ENCODE measurements at places on chromosomes 3 and 15.

- DNase-seq: no peak
These were observed 30.3 kb downstream of the CDC25A start for GRCh38 chr3:48157950-48158376.

GRCh38 chr3:122688996-122689395 lies 8.4 kb downstream of the PARP14 start:
- DNase-seq: no peak

DNA sequence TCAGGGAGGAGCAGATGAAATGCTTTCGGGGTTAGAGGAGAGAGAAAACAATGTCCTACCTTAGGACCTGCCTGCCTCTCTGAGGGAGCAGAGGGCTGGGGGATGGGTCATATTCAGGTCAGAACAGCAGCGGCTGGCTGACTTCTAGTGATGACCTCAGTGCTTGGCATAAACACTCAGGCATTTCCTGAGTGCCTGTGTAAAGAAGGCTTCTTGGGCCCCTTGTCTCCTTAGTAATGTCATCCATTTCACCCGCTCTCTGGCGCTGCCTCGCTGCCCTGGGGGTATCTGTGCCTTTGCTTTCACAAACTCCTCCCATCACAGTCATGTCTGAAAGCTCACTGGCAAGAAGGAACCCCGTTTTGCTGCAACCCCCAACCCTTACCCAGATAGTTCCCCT lies 82.9 kb upstream of the GSK3B start:
- DNase-seq: no peak

DNA sequence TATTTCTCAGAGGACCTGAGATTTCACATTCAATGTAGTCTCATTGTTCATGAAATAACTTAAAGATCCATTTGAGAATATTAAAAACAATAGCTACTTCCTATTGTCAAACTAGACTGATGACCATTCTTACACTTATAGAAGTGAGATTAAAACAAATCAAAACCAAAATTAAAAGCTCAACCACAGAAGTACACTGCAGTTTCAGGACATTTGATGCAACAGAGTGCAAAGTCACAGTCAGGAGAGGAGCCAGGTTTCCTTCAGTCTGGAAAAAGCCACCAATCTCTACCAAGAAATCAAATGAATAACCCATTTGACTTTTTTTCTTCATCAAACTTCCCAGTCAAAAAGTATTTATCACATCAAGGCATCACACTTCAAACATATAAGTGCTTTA lies 5.5 kb downstream of the CCPG1 start:
- no peak for DNase-seq

DNA sequence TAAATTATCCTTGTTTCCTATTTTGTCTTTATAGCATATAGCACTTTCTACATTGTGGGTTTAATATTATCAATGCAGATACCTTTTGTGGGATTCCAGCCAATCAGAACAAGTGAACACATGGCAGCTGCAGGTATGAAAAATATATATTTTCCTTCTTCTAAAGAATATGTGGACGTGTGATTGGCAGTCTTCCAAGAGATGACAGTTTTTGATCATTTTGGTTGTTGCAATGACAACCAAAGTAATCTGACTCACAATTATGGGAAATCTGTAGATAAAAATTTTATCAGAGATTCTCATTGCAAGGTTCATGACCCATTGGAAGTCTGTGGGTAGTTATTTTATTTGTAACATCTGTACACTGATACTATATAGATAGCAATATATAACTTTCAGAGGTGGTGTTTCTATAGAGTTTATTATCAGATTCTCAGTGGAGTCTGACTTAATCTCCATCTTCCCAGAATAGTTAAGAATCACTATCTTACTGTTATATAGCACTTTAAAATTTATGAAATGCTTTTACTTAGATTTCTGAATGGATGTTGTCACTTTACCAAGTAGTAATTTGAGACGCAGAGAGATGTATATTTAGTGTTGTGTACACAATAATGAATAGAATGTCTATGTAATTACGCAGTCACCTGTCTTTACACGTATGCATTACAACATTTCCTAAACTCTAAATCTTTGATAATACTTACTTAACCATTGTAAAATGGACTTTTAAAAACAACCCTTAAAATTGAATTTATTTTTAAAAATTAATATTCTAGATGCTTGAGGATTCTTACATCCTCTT lies 82.5 kb downstream of the STT3B start:
- peak; percentile 6 for DNase-seq

DNA sequence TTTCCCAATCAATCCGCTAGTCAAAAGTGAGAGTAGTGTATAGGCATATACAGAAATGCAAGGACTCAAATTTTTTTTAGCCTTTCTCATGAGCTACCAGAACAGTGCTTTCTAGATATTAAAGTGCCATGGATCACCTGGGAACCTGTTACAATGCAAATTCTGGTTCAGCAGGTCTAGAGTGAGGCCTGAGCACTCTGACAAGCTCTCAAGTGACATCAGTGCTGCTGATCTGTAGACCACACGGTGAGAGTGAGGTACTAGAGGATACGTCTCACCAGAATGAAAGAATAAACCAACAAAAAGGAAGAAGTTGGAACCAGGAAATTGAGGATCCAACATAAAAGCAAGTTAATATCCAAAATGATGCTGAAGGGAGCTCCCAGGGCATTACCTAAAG lies 16.0 kb upstream of the PLA2G4D start:
- no peak for DNase-seq

DNA sequence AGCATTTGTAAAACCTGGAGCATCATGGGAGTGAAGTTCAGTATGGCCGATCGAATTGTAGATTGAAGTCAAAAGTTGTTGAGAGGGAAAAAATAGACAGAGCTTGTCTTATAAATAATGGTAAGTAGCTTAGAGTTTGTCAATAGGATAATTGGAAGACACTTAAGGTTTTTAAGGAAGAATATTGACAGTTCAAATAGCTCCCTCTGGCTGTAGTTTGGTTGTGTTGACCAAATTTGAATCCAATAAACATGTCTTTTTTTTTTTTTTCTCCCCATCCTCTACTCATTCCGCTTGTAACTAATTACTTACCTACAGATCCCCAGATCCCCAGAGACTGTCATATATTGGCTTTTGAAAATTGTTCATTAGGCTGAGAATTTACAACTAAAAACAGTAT lies 677.0 kb downstream of the AGBL1 start:
- no peak for DNase-seq

DNA sequence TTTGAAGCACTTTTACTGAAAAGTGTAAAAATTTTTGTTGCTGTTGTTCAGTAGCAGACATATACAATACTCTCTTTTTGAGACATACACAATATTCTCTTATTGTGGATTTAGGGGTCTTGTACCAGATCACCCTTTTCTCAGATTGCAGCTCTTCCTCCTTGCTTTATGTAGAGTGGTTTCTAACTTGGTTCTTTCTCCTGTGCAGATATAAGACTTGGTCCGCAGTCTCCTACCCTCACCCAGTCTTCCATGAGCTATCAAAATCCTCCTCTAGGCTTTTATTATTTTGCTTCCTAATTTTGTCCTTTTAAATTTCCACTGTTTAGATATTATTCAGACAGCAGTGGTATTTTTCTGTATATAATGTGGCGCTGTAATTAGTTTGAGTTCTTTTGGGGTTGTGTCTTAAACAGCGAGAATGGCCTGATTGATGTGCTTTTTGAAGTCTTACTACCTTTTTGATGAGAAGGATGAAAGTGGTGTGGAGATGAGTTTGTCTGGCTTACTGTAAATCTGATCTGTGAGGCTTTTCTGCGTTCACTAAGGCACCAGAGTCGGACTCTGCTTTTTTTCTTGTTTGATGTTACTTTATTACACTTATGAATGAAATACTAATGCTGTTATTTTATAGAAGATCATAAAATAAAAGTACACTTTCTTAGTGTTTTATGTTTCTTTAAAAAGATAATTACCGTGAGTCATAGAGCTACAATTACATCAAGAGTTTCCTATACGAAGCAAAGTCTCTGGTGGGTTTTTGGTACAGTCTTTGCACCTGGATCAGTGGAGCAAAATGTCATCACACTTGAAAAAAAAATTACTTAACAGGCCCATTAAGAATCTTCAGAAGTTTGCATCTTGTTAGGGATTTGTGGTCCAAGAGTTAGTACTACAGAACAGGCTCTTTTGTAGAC lies 27.8 kb downstream of the FNDC3B start:
- no peak for DNase-seq

- DNase-seq: no peak
These were observed 174.5 kb upstream of the LRIG1 start for GRCh38 chr3:66675366-66675765.

- DNase-seq: no peak
These were observed 2.6 kb downstream of the ITIH4 start for GRCh38 chr3:52827866-52828376.

GRCh38 chr3:180693656-180694055 lies 14.4 kb upstream of the CCDC39 start:
- DNase-seq: no peak

- no peak for DNase-seq
These were observed 351.5 kb upstream of the ICE2 start for GRCh38 chr15:60830479-60830878.

DNA sequence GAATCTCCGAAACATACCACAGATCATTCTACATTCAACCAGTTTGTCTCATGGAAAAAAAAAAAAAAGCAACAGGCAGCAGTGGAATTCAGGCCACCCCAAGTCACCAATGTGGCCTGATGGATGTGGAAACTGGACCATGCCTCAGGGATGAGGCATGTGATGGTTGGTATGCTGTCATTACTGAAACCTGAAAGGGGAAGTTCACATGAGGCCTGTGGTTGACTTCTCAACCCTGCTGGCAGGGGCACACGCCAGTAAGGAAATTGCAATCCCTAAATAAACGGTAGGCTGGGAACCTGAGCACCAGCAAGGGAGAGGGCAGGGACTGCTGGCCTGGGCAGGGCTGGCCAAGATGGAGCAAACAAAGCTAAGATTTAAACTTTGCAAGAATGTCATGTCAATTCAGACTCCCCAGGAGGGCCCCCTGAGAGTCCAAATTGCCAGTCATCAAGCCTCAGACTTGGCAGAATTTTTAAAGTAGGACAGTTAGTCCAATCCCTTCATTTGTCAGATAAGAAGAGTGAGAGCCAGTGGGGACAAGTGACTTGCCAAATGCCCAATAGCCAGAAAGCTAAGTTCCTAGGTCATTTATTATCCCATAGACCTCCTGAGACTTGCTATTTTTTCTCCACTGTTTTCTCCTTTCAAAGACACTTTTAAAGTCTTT lies 310.4 kb downstream of the ERC2 start:
- DNase-seq: no peak

- DNase-seq: no peak
These were observed 186.5 kb downstream of the FOXP1 start for GRCh38 chr3:71397046-71397445.

- DNase-seq: peak; percentile 20
These were observed 888 bp downstream of the PPP2R3A start for GRCh38 chr3:135966271-135966961.

GRCh38 chr3:188631291-188632010 lies 477.5 kb downstream of the LPP start:
- no peak for DNase-seq

GRCh38 chr3:125624341-125624740 lies 29.0 kb upstream of the OSBPL11 start:
- DNase-seq: no peak

- DNase-seq: no peak
These were observed 69.1 kb upstream of the TSEN2 start for GRCh38 chr3:12415014-12415680.

DNA sequence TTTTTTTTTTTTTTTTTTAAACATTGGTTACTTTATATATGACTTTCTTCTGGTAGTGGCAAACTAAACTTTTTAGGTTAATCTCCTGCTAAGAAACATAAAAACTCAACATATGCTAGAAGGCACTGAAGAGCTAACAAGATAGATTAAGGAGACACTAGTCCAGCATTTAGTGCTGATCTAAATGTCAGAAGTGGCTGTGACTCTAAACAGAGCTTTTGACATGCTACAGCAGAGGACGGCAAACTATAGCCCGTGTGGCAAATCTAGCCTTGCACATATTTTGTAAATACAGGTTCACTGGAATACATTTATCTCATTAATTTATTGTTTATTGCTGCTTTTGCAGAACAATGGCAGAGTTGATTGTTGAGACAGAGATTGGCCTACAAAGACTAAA lies 20.6 kb downstream of the NR2E3 start:
- no peak for DNase-seq

DNA sequence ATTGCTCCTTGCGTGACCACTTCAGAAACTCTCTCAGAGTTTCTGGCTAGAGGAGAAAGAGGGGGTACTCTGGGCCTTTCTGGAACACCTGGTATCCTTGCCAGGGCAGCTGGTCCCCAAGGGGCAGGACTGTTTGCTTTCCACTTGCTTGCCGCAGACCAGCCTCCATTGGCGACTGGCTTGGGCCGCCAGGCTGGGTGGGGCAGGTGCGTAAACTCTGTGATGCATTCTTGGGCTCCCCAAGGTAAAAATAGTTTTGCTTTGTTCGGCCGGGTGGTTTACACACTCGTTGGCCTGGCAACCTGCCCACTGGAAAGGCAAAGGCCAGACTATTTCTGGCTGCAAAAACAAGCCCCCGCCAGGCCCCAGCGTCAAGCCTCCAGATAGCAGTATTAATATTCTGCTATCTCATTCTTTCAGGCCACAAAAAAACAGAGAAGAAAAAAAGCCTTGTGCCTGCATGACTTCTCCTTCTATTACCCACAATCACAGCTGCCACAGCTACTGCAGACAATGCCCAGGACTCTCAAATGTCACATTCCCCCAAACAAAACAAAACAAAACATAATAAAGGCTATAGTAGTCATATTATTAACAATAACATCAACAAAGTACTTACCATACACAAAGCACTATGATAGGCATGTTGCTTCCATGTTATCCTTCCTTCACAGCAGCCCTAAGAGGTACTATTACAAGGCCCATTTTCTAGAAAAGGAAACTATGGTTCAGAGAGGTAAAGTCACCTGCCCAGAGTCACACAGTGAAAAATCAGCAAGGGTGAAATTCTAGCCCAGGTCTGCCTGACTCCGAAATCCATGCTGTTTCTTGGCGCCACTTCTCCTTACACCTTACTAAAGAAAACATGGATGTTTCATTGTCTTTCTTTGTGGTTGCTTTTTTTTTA lies 14.0 kb upstream of the SSUH2 start:
- DNase-seq: no peak

GRCh38 chr15:51751697-51752683 lies 593 bp downstream of the TMOD2 start:
- no peak for DNase-seq

Measured in NCI-H1930 (cell line).